ENCODE measurements at places on chromosomes 13 and 19.

DNA sequence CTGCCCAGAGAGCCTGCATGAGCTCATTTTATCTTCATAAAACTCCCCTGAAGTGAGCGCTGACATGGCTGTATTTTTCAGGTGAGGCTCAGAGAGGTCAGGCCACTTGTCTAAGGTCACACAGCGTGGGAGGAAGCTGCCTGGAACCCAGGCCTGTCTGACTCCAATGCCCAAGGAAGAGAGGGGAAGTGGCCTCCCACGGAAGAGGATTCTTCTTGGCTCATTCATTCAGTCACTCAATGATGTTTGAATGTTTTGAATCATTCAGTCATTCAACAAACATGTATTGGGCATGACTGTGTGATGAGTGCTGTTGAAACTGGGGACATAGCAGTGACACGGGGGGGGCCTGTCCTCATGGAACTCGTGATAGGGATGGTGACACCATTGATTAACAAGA lies 12.0 kb downstream of the ACTL9 start:
- DNase-seq = no peak

- no peak for DNase-seq
These were observed 201.5 kb downstream of the TM9SF2 start for GRCh38 chr13:99702687-99703319.

- no peak for DNase-seq
These were observed 6.6 kb downstream of the IFNL3 start for GRCh38 chr19:39238209-39238608.

DNA sequence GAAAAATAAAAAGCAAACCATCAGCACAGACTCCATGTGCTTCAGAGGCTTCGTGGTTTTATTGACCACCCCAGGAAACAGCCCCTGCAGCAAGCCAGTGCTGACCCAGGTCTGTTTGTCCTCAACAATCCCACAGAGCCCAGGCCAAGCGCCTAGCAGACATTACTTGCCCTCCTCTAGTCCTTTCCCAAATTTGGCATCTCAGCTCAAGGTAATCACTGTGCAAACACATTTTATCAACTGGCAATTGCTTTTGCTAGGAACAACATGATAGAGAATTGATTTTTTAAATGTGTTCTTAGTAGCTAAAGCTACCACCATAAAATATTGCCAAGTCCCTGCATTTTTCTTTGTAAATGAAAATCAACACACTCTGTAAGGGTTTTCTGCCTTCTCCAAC lies 121.8 kb downstream of the STOML3 start:
- DNase-seq = no peak

Measured in frontal cortex (tissue), 4 donors.